ENCODE measurements at places on chromosomes 1 and 21.

GRCh38 chr1:226872437-226872836 lies 2.0 kb downstream of the PSEN2 start:
- DNase-seq, result no peak

- DNase-seq, result no peak
These were observed 686.9 kb downstream of the LRRIQ3 start for GRCh38 chr1:73511038-73511437.

DNA sequence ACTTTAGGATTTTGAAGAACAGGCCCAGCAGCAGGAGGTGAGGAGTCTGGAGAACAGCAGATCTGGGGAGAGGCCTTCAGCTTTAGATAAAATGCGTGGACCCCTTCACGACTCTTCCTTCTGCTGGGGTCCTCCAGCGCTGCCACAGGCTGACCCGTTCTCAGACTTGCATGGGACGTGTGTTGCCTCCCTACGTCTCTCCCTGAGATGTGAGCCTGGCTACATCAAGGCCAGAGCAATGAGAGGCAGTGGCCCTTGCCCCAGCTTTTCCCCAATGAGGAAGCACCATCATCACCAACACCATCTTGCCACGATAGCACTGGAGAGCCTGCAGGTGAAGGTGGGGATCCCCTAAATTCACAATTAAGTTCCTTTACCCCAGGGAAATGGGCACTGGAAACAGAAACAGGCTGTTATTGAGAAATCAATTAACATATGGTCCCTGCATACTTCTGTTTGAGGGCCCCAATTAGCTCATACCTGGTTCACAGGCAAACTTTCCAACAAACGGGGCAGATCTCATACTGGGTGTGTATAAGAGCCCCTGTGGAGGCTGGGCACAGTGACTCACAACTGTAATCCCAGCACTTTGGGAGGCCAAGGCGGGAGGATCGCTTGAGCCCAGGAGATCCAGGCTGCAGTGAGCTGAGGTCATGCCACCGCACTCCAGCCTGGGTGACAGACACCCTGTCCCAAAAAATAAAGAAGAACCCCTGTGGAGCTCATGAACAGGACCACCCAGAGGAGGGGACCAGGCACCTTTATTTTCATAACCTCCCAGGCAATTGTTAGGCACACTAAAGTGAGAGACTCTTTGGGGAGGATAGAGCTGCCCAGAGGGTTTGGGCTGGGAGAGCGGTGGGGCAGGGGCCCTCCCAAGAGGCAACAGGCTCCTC lies 12.1 kb upstream of the ADAMTSL4 start:
- DNase-seq, result no peak

DNA sequence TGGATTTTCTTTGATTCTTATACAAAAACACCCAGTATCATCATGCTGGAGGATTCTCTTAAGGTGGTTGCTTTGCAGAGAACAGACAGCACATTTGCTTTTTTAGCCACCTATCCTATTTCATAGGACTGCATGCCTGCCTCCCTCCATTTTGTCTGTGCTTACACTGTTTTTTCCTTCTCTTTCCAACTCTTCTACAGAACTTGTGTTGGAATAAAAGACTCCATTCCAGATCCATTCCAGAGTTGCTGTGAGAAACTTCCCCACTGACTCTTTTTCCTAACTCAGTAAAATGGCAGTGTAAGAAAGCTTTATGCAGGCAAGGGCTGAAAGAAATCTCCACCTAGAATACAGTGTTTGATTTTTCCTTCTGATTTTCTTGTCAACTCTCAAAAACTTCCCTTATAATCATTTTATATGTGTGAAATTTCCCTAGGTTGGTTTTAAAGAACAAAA lies 5.2 kb upstream of the ARID1A start:
- DNase-seq, result no peak

GRCh38 chr1:100449477-100449876 lies 88.5 kb upstream of the GPR88 start:
- DNase-seq, result no peak

GRCh38 chr21:34801519-34802132 lies 132.8 kb downstream of the CLIC6 start:
- no peak for DNase-seq

DNA sequence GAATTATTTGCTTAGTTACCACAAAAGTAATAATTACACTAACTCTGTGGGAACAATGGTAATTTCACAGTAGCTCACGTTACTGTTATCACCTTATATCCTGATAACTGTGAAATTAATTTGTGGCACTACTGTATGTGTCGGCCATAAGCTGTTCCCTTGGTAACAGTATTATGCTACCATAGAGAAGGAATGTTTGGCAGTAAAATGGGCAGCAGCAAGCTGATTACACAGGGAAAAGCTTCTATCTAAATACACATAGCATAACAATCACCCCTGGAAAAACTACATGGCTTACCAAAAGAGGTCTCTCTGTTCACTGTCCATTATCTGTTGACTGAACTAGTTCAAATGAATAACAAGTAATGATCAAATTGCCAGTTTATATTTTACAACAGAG lies 124.1 kb downstream of the DPYD start:
- DNase-seq, result no peak

- DNase-seq, result no peak
These were observed 7.1 kb downstream of the RNPEP start for GRCh38 chr1:201989354-201990128.

GRCh38 chr1:83999316-83999819 lies 436 bp upstream of the TTLL7 start:
- no peak for DNase-seq

- no peak for DNase-seq
These were observed 149.0 kb downstream of the TGFBR3 start for GRCh38 chr1:91736715-91737615.

- DNase-seq, result no peak
These were observed 7.0 kb upstream of the SPATC1L start for GRCh38 chr21:46191257-46191685.

GRCh38 chr1:83799594-83799993 lies 199.3 kb downstream of the TTLL7 start:
- DNase-seq, result no peak

DNA sequence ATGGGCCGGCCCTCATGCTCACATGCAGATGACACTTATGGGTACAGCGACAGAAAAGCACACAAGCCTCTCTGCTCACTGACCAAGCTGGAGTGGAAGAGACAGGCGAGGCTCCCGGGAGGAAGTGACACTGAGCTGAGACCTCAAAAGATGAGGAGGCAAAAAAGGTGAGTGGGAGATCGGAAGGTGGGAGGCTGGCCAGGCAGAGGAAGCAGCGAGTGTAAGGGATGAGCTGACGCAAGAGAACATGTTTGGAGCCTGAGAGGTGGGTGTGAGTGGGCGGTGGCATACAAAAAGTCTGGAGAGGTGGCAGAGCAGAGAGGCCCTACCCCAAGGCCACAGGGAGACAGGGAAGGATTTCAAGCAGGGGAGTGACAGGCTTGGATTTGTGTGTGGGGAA lies 18.2 kb upstream of the CDCP2 start:
- no peak for DNase-seq

GRCh38 chr1:11455967-11456570 lies 22.9 kb upstream of the DISP3 start:
- DNase-seq, result no peak

GRCh38 chr1:99538618-99538956 lies 107.3 kb upstream of the PALMD start:
- DNase-seq, result no peak
